Tibial nerve (tissue), 4 donors: ENCODE measurements at places on chromosomes 13 and 19. TPM values are rescaled to one million over a fixed set of nuclear protein-coding genes. Genes with fewer than 3 reads are reported as not detected.

DNA sequence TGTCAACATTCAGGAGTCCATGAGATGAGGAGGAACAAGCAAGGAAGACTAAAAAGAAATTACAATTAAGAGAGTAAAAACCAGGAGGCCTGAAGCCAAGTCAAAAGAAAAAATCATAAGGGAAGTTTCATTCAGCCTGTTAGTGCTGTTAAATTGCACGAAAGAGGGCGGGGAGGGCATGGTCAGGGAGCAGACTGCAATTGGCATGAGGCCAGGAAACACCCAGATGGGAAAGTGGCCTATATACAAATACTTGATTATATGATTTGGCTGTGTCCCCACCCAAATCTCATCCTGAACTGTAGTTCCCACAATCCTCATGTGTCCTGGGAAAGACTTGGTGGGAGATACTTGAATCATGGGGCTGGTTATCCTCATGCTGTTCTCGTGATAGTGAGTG is 43.9 kb downstream of the TNFSF13B start:
- no peaks in the 10 kb centered on the region for H3K36me3 ChIP-seq
- DNase-seq, result no peak
- no peaks in the 10 kb centered on the region for H3K4me1 ChIP-seq
- no peak overlapping the region for H3K4me3 ChIP-seq
- no peak overlapping the region for H3K27ac ChIP-seq

DNA sequence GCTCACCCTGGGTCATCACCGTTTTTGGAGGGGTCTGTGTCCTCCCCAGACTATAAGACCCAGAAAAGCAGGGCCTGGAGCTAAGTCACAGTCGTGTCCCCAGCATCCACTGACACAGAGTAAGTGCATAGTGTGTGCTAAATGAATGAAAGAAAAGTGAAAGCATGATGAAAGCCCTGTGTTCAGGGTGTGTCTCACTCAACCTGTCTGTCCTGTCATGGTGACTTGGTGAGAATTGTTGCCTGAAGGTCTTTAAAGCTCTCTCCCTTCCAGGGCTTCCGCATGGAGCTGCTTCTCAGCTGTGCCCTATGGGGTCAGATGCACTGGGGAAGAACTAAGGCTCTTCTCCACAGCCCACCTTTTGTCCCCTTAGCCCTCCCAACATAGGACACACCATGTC is 20.5 kb upstream of the IGFL1 start:
- no peak for DNase-seq
- H3K4me3 ChIP-seq, result no peak overlapping the region
- no peaks in the 10 kb centered on the region for H3K36me3 ChIP-seq
- H3K4me1 ChIP-seq, result no peaks in the 10 kb centered on the region
- H3K27me3 ChIP-seq, result no peaks in the 10 kb centered on the region

GRCh38 chr13:35926859-35927530 is 204.2 kb downstream of the DCLK1 start:
- DNase-seq, result peak; percentile 59
- H3K4me3 ChIP-seq, result no peak overlapping the region
- no peaks in the 10 kb centered on the region for H3K36me3 ChIP-seq

- H3K36me3 ChIP-seq, result no peaks in the 10 kb centered on the region
- H3K27me3 ChIP-seq, result no peaks in the 10 kb centered on the region
- H3K4me3 ChIP-seq, result no peak overlapping the region
- no peak overlapping the region for H3K27ac ChIP-seq
- no peak for DNase-seq
These were observed 44.6 kb downstream of the ZNF787 start for GRCh38 chr19:56076498-56076897.

GRCh38 chr19:5240011-5240410 is 100.6 kb downstream of the PTPRS start:
- H3K27me3 ChIP-seq, result no peaks in the 10 kb centered on the region
- no peaks in the 10 kb centered on the region for H3K4me1 ChIP-seq
- no peak overlapping the region for H3K4me3 ChIP-seq
- no peak overlapping the region for H3K27ac ChIP-seq

GRCh38 chr19:42108527-42109389 is 23.5 kb downstream of the POU2F2 start:
- no peak overlapping the region for H3K27ac ChIP-seq
- peaks cover 17% of the 10 kb centered on the region for H3K27me3 ChIP-seq
- peak; percentile 77 for DNase-seq

GRCh38 chr13:47426126-47426849 is 529.4 kb upstream of the HTR2A start:
- no peak overlapping the region for H3K4me3 ChIP-seq
- H3K27ac ChIP-seq, result no peak overlapping the region
- no peak for DNase-seq
- no peaks in the 10 kb centered on the region for H3K4me1 ChIP-seq
- H3K36me3 ChIP-seq, result no peaks in the 10 kb centered on the region

DNA sequence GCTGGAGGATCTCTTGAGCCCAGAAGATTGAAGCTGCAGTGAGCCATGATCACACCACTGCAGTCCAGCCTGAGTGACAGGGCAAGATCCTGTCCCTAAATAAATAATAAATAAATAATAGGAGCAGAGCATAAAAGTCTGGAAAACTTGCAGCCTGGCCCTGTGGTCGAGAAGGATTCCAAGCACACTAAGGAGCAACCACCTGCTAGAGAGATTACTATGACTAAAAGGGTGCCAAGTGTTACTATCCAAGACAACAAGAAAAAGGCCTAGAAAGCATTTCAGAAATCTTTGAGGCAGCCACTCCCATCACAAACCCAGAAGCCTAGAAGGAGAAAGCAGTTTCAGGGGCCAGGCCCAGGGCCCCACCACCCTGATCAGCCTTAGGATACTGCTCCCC is 46.1 kb downstream of the LHFPL6 start:
- H3K36me3 ChIP-seq, result no peaks in the 10 kb centered on the region
- no peak overlapping the region for H3K27ac ChIP-seq
- no peaks in the 10 kb centered on the region for H3K27me3 ChIP-seq
- no peak for DNase-seq
- H3K4me1 ChIP-seq, result no peaks in the 10 kb centered on the region
- H3K4me3 ChIP-seq, result no peak overlapping the region

GRCh38 chr13:85230691-85231093 is 568.5 kb downstream of the SLITRK6 start:
- no peaks in the 10 kb centered on the region for H3K4me1 ChIP-seq
- no peaks in the 10 kb centered on the region for H3K36me3 ChIP-seq
- no peak for DNase-seq
- no peak overlapping the region for H3K4me3 ChIP-seq
- H3K27me3 ChIP-seq, result no peaks in the 10 kb centered on the region

GRCh38 chr19:22735911-22736645 is 47.9 kb downstream of the ZNF99 start:
- no peaks in the 10 kb centered on the region for H3K27me3 ChIP-seq
- H3K27ac ChIP-seq, result no peak overlapping the region
- no peak overlapping the region for H3K4me3 ChIP-seq
- no peaks in the 10 kb centered on the region for H3K4me1 ChIP-seq

DNA sequence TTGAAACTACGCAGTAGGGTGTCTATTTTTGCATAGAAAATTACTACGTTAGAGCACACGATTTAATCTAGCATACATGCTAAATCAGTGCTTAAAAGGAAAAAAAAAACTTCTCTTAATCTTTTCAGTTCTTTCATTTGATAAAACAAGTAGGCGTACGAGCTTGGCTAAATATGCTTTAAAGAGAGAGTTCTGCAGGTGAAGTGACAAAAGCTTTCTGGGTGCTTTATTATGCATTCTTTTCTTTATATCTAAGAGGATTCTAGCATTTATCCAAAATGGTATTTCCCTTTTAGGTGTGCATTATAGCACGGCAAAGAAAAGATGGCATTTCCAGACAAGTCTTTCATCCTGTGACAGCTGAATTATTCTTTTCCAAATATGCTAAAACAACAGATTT is 281.2 kb downstream of the PCDH9 start:
- H3K4me3 ChIP-seq, result no peak overlapping the region
- DNase-seq, result no peak
- H3K27ac ChIP-seq, result no peak overlapping the region
- H3K4me1 ChIP-seq, result no peaks in the 10 kb centered on the region
- no peaks in the 10 kb centered on the region for H3K27me3 ChIP-seq

MEIS3 gene
- total RNA-seq, result 19.8 TPM

ZNF441 gene
- 17.4 TPM for total RNA-seq

SLC25A42 gene
- total RNA-seq, result 25.5 TPM

ACP5 gene
- 11.4 TPM for total RNA-seq
